Choroid plexus epithelial cell (primary cell): ENCODE measurements at places on chromosomes 7 and 10.

DNA sequence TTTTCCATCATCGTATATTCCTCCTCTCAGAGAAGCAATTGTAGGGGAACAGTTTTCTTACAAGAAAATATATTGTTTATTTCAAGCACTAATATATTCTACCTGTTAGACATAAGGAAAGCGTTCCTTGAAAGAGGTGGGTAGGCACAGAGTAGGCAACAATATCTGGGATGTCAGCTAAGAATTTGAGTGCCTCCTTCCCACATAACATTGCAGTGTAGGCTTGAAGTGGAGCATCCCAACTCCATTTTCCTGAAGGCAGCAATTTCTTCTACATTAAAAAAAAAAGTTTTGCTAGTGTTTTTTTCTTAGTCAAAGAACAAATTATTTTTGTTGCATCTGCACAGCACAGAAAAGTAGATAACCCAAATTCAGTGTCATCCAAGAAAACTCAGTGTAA, 20.8 kb downstream of the BCAP29 start:
- DNase-seq, result no peak

DNA sequence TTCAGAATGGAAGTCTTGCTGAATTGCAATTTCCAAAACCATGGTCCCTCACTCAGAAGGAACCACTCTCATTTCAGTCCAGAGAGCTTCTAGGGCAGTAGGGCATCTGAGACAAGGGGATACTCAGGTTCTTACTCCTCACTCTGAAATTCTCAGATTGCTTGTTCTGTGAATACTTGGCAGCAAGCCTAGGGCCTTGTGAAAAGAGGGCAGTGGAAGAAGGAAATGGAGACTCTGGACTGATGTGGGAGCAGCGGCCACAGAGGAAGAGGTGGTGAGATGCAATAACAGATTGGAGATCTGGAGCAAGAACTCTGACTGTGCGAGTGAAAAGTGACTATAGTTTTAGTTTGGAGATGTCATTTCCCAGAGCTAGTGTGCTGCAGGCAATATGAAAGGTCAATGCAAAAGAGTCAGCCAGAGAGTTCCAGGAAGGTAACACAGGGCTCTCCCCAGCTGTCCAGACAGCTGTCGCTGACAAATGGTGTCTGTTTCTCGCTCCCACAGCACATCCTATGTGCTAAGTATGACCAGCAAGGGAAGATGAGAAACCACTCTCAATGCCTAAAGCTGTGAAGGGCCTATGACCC, 291.6 kb upstream of the KIAA1217 start:
- DNase-seq, result no peak

DNA sequence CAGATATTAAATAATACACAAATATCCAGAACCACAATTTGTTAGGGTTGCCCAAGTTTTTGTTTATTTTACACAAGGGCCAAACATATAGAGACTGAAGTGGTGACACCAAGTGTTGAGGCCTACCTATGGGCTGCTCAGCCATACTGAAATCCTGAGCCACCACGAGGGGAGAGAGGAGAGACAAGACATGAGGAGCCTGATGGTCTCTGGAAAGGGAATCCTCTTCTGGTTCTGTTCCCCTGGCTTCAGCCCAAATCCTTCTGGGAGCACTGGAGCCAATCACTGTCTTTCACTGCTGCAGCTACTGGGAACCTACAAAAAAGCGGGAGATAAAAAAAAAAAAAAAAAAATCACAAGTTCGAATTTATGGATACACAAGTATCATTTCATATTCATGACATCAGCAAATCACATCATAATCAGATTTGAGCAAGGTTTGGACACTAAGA, 1.9 kb downstream of the SKIDA1 start:
- DNase-seq, result no peak

- no peak for DNase-seq
These were observed 84.0 kb upstream of the ANLN start for GRCh38 chr7:36305648-36306047.

- no peak for DNase-seq
These were observed 76.2 kb upstream of the APBB1IP start for GRCh38 chr10:26361971-26362370.

GRCh38 chr7:117399820-117400422, 27.4 kb downstream of the ASZ1 start:
- peak; percentile 27 for DNase-seq

DNA sequence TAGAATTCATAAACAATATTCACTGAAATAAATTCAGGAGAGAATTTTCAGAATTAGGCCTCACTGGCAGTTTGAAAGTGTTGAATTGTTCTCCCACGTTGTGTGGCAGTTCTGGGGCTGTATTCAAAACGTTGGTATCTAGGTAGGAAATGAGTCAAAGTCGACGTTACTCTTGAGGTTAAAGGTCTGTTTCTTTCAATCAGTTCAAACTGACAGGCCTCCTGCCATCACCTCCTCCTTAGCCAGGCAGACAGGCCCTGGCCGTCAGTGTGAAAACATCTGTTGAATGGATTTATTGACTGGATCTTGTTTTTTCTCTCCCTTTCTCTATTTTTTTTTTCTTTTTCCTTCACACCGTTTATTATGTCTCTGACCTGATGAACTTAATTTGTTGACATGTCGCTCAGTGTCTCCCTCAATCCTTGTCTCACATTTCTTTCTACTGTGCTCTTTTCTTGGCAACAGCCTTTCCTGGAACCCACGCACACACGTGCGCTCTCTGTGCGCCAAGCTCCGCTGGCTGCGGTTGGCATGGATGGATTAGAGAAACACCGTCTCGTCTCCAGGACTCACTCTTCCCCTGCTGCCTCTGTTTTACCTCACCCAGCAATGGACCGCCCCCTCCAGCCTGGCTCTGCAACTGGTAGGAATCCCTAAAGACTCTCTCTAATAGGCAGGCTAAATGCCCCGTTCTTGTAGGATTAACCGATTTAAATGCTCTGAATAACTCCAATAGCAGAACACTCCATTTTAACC, 231.7 kb downstream of the HDAC9 start:
- peak; percentile 2 for DNase-seq

DNA sequence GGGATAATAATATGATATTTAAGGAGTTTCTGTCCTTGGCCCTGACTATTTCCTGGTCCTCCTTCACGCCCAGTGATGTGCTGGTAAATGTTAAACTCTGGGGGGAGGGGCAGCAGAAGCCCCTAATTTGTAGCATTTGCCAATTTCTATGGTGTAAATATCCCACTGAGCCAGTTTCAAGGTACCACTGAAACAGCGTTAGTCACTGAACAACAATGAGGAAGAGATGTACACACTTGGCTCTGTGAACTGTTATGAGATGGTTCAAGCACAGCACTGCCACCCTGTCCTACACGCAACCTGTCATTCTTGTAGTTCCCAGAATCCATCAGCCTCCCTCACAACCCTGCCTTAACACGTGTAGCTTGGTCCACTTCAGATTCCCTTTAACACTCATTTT, 39.8 kb downstream of the MET start:
- no peak for DNase-seq

- no peak for DNase-seq
These were observed 8.2 kb downstream of the NT5C3A start for GRCh38 chr7:33054261-33054964.

- DNase-seq, result no peak
These were observed 25.5 kb upstream of the KNDC1 start for GRCh38 chr10:133134411-133135115.

GRCh38 chr7:68722044-68722443, 876.2 kb upstream of the AUTS2 start:
- DNase-seq, result no peak

DNA sequence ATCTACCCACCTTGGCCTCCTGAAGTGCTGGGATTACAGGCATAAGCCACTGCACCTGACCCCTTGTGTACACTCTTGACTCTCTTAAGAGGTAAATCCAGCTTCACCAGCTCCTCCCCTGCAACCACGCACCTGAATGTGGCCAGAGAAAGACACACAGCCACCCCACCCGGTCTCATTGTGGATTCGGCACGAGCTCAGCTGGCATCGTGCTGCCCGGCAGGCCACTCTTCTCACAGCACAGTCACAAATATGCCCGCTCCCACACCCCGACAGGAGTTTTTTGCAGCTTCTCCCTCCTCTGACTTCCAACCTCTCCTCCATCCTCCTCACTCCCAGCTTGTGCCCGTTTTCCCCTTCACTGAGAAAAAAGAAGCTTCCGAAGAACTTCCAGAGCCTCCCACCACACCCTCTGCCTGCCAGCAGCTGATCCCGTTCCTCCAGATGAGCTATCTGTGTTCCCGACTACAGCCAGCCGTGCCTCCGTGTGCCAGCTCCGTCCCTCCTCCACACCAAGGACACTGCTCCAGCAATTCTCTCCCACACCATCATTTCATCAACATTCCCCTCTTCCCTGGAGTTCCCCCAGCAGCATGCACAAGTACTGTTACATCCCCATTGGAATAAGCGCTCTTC, 8.0 kb upstream of the SMARCD3 start:
- DNase-seq, result no peak

GRCh38 chr10:104614245-104614831, 26.8 kb upstream of the SORCS3 start:
- peak; percentile 36 for DNase-seq

DNA sequence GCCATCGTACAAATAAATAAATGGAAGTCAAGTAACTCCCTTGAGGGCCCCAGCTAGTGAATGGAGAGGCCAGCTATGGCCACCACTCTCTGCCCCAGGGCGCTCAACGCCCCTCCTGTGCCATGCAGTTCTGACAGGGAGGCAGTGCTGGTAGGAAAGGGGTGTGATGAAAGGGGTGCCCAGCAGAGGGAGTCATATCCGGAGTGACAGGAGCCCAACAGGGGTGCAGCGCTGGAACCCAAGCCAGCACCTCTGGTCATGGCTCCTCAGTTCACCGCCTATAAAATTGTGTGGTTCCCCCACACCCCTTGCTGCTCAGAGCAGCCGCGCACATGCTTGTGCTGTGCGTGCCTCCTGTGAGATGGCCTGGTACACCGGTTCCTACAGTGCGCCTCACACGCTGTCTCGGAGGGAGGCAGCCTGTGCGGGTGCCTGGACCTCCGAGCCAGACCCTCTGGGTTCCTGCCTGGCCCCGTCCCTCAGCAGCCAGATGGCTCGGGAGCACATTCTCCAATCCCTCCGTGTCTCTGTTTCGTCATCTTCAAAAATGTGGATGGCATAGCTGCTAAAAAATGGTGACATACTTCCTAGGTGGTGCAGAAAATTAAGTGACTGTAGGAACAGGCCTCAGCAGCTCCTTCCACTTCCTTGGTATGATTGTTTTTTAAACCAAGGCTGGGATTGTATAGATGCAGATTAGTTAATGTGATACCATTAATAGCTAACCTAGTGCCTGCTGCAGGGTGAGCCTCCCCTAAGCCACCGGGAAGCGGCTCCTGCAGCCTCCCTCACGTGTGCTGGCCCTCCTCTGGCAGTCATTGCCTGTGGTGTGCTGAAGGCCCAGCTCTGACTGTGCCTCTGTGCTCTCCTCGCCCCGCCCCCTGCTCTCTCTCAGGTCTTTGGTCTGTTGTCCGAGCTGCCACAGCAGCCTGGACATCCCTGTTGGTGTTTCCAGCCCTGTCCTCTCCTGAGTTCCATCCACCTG, 125.8 kb downstream of the EGFR start:
- DNase-seq, result no peak

GRCh38 chr10:78042058-78042751, 8.5 kb downstream of the RPS24 start:
- DNase-seq, result no peak

GRCh38 chr10:88896372-88896993, 16.4 kb downstream of the STAMBPL1 start:
- peak; percentile 54 for DNase-seq

DNA sequence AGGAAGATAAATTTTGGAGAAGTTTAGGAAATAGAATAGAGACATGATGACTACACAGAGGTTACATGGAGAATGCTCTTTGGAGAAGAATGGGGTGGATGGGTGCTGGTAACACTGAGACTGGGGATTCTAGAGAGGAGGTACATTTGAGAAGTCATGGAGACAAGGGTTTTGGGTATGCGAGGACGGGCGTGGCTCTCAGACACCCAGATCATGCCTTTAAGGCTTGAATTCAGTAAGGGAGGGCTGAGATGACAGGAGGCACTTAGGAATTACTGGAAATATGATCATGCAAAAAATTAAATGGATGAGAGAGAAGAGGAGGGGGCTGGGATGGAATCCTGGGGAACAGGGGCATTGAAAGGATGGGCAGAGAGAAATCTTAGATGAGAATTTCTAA, 168.8 kb downstream of the ITGA8 start:
- no peak for DNase-seq

DNA sequence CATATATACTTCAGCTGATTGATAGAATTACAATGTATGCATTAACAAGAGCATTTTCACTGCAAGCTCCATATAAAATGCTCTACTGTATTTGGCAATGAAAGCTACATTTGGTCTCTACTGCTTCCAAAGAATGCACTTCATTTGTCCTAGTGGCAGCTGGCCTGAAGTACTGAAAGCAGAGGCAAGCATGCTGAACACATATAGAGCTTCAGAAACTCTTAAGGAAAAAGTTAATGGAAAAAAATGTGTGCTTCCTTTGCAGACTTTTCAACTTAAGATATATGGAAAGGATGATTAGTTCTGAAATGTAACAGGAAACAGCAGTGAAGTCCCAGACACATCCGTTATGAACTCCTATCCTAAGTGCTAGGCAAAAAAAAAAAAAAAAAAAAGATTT, 537.1 kb upstream of the POM121L12 start:
- DNase-seq, result no peak

DNA sequence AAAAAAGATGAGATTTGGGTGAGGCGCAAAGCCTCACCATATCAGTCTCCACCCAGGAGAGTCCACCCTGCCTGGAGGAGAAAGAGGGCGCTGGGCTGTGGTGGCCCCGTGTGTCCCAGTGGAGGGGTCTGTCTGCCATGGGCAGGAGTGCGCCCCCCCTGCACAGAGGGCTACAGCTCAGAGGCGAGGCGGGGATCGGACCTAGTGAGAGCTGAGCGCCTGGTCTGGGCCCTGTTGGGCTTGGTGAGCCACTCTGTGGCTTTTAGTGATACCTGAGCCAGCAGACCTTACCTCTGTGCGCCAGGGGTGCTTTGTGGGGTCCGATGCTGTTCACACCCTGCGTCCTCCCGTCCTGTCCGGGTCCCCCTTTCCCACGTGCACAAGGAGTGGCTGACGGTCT, 25.9 kb upstream of the GNA12 start:
- no peak for DNase-seq

- no peak for DNase-seq
These were observed 90.0 kb downstream of the JCAD start for GRCh38 chr10:29969255-29970011.

DNA sequence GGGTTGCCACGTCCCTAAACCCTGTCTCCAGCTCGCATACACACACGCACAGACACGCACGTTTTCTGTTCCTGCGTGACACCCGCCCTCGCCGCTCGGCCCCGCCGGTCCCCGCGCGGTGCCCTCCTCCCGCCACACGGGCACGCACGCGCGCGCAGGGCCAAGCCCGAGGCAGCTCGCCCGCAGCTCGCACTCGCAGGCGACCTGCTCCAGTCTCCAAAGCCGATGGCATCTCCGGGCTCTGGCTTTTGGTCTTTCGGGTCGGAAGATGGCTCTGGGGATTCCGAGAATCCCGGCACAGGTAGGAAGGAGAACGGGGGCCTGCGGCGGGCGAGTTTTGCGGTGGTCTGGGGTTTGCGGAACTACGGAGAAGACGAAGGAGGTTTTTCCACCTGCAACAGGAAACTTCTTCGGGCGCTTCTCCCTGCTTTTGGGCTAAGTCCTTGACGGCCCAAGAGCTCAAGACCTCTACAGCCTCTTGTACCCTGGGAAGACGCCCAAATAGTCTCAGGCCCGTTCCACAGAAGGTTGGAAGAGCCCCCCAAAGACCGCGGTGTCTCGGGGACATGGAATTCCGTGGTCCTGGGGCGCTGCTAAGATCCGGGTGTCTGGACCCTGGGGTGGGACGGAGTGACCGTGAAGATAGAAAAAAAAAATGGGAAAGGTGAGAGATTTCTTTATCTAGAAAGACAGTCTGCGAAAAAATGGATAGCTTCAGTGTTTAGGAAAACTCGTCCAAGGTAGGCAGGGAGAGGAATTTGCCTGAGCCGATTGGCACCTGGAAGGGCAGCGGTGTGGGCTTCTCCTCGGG, at the start of gene GAD2:
TSS of gene GAD2 (plus strand) at position 190 of the 811 bp plus-strand sequence. CDS start at position 226, 36 bp downstream.
- no peak for DNase-seq
